Ammon's horn (tissue), 1 donor: ENCODE measurements at places on chromosomes 12 and 14.

DNA sequence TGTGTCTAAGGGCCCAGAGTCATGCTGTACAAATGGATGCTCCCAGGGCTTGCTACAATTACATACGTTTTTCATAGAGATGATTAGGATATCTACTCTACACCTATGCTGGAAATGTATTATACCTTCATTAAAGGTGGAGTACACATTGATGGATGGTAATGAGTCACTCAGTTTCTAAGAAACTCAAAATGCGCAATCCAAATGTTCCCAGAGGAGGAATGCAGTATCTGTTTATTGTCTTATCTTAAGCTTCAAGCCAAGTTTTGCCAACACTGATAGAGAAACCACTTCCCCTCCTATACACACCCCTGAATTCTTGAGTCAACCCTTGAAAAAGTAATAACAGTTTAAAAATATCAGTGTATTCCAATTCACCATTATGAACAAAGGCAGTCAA is 266.6 kb upstream of the FAR2 start:
- no peak for DNase-seq

DNA sequence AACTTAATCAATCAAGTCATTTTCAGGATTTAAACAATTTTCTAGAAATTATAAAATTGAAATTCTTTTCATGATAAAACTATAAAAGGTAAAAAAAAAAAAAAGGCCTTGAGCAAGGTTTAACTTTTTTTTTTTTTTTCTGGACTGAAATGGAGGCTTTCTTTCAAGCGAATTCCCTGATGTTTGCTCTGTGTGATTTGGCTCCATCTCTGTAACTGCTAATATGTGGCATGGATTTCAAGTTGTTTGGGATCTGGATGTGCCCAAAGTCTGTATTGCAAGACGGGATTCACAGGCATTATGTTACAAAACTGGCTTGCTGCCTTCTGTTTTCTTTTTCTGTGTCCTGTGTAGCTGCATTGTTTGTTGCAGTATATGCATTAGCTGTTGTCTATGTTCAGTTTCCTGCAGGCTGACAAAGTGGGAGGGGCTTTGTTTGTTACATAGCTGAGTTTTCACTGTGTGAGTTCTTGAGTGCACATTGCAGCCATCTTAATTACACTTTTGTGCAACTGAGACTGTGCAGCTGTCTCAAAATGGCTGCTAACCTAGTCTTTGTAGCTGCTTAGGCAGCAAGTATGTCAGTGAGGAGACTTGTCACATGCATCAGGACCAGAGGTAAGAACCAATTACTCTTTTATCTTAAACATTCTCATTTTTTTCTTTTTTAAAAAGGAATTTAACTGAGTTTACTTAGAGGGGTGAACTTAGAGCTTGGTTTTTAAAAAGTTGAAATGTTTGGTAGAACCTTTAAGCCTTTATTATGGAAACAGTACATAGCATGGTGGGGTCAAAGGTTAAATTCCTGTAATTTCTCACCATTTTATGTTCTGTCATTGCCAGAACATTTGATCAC is 19.5 kb downstream of the ATF7IP start:
- peak; percentile 77 for DNase-seq

DNA sequence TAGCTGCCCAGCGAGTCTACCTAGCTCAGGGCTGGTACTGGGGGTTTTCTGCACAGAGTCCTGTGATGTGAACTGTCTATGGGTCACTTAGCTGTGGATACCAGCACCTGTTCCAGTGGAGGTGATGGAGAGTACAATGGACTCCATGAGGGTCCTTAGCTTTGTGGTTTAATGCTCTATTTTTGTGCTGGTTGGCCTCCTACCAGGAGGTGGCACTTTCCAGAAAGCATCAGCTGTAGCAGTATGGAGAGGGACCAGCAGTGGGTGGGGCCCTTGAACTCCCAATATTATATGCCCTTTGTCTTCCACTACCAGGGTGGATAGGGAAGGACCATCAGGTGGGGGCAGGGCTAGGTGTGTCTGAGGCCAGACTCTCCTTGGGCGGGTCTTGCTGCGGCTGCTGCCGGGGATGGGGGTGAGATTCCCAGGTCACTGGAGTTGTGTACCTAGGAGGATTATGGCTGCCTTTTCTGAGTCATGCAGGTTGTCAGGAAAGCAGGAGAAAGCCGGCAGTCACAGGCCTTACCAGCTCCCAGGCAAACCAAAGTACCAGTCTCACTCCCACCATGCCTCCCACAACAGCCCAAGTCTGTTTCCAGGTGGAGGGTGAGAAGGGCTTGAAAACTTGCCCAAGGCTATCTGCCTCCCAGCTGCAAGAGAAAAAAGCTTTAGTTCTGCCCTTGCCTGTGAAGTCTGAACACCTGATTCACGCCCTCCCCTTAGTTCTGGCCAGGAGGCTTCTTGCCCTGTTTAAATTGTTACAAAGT is 163.0 kb upstream of the NUDT4 start:
- DNase-seq, result no peak

DNA sequence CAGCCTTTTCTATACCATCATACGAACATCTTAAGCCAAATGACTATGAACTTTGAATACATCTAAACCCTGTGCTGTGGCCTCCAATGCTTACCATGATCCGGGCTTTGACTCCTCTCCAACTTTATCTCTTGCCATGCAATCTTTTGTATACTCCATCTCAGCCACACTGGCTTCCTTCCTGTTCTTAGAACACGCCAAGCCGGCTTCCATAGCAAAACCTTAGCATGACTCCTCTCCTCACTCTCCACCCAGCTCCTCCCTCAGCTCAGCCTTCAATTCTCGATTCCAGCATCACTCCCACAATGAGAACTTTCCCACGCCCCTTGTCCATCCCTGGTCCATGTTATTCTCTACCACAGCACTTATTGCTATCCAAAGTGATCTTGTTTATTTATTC is 228.3 kb downstream of the NTF3 start:
- DNase-seq, result no peak

GRCh38 chr12:59046763-59047534 is 126.6 kb upstream of the LRIG3 start:
- no peak for DNase-seq

DNA sequence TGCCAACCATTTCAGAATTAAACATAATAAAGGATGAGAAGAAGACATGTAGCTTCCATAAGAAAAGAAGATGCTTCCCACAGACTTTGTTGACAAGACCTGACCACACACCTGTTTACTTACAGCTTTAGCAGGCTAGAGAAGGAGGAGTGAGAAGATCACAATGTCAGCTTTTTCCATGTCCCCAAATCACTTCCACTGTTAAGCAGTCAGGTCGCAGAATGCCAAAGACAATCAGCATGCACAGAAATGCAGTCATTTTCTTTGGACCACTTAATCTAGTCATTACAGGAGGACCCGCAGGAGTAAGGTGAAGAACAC is 314.9 kb downstream of the SSPN start:
- DNase-seq, result no peak

DNA sequence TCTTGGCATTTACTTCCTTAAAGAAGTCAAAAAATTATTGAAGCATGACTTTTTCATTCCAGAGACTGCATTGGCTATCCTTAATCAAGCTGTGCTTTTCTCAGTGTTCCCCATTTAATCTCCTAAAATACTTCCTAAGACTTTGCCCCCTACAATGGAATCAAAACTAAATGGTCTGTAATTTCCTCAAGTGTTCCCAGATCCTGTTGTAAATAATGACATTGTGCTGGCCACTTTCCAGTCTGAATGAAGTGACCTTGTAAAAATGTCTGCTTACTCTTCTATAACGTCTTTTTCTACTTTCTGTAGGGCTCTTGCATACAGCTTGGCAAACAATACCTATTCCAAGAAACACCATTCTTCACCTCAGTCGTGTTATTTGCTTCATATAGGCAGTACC is 45.3 kb upstream of the MBIP start:
- DNase-seq, result no peak

DNA sequence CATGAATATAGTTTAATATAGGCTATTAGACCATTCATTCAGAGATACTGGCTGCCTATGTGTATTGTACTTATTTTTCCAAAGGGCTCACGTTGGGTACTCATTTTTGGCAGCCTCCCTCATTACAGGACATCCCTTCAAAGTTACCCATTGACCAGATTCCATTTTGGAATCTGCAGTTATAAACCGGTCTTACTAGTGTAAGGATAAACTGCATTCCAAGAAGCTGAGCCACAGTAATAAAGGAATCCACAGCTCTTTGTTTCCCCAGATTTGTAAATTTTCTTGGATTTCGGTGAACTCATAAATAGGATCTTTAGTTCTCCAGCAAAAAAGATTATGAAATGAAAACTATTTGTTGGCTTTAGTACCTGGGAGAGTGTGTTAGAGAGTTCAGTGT is 18.9 kb upstream of the CFL2 start:
- DNase-seq, result no peak
